Umbilical cord (tissue), 2 donors: ENCODE measurements at places on chromosomes 12 and 14. TPM values are rescaled to one million over a fixed set of nuclear protein-coding genes. Genes with fewer than 3 reads are reported as not detected.

Gene OTOGL
- total RNA-seq: 3.1 TPM

DNA sequence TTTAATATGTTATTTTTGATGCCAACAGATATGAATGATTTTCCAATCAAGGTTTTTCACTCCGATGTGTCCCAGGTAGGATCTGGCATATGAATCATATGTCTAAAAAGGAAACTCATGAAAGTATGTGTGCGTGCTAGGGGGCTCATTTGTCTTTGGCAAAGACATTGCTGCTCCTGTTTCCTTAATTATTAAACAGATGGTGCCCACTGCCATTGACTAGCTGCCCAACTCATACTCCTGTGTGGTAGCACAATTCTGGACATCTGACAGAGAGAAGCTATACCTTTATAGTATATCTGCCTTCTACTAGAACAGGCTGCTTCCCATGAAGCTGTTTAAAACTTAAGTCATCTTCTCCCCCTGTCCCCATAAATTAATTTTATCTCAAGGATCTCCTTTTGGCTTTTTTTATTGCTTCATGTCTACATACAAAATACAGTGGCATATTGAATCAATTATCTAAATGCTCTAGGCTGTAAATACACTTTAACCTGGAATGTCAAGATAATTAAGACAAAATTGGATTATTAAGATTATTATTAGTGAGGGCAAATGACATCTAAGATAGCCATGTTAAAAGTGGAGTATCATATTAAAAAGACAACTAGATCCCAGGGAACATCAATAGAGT, 1.4 kb upstream of the PDE3A start:
- DNase-seq: no peak

DNA sequence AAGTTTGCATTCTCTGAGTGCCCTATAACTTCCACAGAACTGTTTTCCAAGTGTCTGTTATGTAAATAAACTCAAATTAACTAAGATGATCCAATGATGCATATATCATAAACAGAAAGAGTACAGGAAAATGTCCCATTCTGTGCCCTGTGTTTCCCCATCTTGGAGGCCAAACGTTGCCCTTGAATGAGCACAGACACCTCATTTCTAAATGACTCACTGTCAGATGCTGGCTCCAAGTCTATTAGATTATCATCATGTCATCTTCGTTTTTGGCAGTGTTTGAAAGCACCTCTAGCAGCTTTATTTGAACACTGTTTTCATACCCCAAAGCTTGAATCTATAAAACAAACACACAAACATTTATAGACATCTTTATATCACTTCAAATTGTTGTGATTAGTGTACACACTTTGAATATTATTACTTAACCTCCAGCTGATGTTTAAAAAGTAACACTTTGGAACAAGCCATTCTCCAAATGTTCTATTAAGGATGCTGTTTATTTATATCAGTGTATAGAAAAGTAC, 424.2 kb downstream of the NOVA1 start:
- no peak for DNase-seq

- DNase-seq: no peak
Observed at GRCh38 chr14:74907744-74908143, 15.3 kb downstream of the RPS6KL1 start.

DNA sequence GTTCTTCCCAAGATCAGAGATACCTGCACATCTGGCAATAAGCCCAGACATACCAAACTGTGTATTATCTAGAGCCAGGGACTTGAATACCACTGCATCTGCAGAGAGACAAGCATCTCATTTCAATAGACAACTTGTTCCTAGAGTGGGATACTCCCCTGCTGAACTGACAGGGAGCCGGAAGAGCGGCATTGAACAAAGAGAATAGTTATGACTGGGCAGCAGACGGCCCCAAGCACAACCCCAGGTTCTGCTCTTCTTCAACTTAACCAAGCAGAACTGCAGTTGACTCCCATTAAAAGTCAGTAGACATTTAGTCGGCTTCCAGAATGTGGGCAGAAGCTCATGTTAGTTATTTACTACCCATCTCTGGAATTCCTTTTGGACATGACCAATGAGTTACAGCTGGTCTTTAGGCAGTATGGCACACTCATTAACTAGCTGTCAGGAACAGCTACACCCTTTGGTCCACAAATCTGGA, 112.9 kb downstream of the HMGA2 start:
- DNase-seq: peak; percentile 49

Gene CHPT1
- total RNA-seq: 32.7 TPM

DNA sequence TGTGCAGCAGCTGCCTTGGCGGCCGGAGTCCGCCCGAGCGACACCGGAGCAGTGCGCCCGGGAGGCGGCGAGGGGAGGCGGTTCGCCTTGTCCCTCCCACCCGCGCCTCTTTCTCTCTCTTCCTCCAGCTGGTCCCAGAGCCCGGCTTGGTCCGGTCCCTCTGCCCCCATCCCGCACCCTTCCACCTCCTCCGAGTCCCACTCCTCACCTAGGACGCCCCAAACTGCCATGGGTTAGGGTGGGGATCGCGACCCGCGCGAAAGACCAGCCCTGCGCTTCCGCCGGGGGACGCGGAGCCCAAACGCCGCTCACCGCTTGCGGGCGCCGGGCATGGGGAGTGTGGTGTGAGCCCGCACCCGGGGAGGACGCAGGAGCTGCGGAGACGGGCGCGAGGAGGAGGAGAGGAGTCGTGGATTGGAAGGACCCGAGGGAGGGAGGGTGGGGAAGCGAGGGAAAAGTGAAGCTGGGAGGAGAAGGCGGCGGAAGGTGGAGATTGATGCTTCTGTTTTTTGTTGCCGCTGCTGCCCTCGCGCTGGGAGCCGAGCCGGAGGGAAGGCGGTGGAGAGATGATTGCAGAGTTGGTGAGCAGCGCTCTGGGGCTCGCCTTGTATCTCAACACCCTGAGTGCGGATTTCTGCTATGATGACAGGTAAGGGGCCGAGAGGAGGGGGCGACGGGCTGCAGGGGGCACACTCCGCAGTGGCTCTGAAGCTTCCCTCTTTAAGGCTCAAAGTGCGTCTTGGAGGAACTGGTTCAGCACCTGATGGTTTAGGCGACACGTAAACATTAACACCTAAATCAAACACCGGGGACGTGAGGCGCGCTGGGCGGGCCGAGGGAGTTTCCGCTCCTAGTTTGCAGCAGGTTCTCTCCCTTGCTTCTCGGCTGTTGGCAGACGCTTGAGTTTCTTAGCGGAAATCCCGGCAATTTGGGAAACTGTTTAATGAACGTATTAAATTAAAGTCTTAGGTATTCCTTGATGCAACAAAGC, 610 bp downstream of the TMTC2 start:
- DNase-seq: peak; percentile 40

GRCh38 chr14:64234877-64235651, 59.1 kb downstream of the ESR2 start:
- no peak for DNase-seq

GRCh38 chr14:21093769-21094681, 4.4 kb downstream of the ZNF219 start:
- peak; percentile 94 for DNase-seq

DNA sequence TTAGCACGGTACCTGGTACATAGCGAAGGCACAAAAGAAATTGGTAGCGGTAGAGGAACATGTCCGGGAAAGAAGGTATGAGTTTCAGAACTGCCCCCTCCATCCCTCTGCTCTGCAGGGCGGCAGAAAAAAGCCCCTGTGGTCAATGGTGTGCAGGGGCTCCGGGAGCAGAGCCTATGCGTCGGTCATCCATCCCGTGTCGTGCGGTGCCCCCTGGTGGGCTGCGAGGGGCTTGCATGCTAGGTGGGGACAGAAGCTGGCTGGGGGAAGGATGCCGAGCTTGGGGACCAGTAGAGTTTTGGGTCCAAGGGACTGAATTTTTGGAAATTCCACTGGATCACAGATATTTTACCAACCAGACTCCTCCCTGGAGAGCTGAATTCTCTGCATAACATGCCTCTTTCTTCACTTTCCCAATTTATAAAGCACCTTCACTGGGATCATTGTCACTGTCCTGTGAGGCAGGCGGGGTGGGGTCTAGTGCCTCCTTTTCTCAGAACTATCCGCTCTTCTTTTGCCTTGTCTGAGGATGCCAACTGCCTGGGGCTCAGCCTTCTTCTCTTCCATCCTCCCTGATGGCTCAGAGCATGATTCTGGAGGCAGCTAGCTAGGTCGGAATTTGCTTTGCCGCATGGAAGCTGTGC, 148.7 kb downstream of the SMOC1 start:
- peak; percentile 65 for DNase-seq

- no peak for DNase-seq
Observed at GRCh38 chr12:33116284-33116683, 219.7 kb upstream of the PKP2 start.

- no peak for DNase-seq
Observed at GRCh38 chr14:32081901-32082300, 4.8 kb downstream of the ARHGAP5 start.

- DNase-seq: no peak
Observed at GRCh38 chr14:91731986-91732385, at the start of gene CATSPERB. Gene CATSPERB, minus strand, starts transcription at chr14:91732086. Its CDS starts 2,607 bp downstream, at chr14:91729479.

DNA sequence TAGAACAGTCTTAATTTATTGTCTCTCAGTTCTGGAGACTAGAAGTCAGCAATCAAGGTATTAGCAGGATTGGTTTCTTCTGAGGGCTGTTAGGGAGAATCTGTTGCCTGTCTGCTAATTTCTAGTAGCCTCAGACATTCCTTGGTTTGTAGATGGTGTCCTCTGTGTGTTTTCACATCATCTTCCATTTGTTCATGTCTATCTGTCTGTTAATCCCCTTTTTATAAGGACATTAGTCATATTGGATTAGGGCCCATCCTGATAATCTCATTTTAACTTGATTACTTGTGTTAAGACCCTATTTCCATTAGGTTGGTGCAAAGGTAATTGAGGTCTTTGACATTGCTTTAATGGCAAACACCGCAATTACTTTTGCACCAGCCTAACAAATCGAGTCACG, 34.3 kb downstream of the TBC1D15 start:
- no peak for DNase-seq

- DNase-seq: no peak
Observed at GRCh38 chr12:14268120-14268515, 97.4 kb upstream of the ATF7IP start.

- DNase-seq: no peak
Observed at GRCh38 chr14:50859296-50859624, 12.6 kb upstream of the ABHD12B start.

DNA sequence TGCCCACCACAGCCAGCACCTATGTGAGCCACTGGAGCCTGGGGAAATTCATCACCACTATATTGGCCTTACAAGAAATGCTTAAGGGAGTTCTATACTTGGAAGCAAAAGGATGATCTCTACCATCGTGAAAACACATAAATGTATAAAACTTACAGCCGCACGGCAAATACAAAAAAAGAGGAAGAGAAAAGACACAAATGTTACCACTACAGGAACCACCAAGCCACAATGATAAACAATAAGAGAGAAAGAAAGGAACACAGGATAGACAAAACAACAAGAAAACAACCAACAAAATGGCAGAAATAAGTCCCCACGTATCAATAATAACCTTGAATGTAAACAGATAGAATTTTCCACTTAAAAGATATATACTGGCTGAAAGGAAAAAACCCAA, 267.5 kb downstream of the TMEM121 start:
- no peak for DNase-seq

DNA sequence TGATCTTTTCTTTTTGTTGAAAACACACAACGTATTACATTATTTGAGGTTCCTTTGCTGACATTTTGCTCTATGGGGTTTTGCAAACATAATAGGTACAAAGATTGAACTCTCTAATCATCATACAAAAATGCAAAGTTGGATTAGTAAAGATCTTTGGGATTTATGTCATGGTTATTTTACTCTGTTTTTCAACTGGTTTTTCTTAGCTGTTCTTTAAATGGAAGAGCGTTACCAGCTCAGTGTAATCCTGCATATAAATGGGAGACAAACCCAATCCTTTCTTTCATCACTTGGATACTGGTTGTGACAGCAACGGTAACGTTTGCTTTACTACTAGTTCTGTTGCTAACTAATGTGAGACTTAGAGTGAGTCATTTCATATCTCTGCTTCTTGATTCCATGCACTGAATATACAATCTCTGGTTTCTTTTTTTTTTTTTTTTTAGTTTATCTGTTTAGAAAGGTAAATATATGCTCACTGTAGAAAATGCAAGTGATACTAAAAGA, 104.9 kb upstream of the NOVA1 start:
- DNase-seq: peak; percentile 5

DNA sequence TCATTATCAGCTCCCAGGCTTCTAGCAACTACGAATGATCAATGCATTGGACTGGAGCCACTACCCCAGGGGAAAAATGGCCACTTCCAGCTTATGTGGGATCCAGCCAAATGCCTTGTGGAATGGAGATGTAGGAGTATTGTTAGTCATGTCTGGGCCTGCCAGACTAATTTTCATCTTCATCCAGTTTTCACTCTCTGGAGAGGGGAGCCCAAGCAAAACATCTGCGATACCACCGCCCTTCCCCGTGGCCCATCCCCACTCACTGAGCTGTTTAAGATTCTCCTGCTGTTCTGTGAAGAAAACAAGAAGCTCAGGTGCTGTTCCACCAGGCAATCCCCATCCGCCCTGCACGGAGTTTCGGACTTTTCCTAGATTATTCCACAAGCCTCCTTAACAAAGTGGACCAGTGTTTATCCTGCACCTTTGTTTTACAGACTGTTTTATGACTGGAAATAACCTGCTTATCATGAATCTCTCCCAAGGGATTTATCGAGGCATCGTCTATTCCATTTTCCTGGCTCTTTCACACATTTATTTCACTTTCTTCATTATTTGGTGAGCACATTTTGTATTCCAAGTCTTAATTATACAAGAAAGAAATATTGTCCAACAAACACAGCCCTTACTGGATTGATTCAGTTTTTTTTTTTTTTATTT, 35.5 kb upstream of the MAX start:
- DNase-seq: no peak

DNA sequence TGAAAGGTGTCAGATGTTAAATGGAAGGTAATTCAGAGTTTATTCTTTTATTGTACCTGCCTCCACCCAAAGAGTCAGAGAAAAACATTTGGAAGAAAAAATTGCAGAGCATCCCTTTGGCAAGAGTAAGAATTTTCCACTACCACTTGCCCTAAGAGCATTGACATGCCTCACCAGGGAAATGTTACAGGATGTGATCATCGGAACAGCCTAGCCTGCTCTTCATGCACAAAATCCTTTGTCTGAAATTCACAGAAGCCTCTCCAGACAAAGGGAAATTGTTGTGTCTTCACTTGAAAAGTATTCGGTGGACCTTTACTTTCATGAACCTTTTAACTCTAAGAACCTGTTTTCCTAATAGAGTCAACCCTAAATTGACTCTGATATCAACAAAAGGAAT, 36.9 kb downstream of the ATP2A2 start:
- DNase-seq: peak; percentile 10
